ENCODE measurements at places on chromosomes 16 and 17.

DNA sequence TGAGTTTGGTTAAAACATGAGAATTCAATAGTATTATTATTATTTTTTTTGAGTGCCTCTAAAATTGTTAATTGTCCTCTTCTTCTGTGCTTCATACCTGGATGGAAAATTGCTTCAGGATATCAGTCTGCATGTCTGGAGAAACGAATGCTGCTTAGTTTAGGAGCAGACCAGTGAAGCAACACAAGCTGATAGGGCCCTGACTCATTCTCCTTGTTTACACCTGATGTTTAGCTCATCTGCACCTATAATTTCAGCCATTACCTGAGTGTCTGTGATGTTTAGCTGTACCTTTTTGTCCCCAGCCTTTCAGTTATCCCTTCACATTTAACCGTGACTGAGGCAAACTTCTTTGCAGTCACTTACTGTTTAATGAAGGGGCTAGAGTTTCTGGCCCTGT lies 14.8 kb downstream of the SNTB2 start:
- no peak for DNase-seq

GRCh38 chr16:81814751-81815428 lies 35.8 kb downstream of the PLCG2 start:
- DNase-seq: no peak

DNA sequence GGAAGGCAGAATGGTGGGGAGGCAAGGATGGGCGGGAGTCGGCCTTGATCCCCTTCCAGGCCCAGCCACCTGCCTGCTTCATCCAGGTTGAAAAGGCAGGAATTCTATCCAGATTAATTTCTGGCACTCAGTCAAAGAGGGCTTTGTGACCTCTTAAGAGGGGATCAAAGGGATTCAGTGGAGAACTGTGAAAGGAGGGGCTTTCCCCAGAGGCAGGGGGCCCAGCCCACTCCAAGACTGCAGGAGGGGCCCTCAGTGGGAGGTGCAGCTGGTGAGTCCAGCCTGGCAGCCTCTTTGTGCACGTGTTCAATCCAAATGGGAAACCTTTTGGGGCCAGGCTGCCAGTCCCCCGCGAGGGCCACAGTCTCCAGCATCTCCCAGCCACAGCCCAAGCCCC lies 148.5 kb upstream of the PLCG2 start:
- DNase-seq: no peak

- no peak for DNase-seq
Observed at GRCh38 chr17:67980456-67980855, 15.8 kb downstream of the C17orf58 start.

- no peak for DNase-seq
Observed at GRCh38 chr17:28763137-28763799, 19.5 kb downstream of the TRAF4 start.

GRCh38 chr16:13061691-13062090 lies 160.3 kb downstream of the SHISA9 start:
- no peak for DNase-seq

GRCh38 chr16:49644145-49644463 lies 211.8 kb downstream of the ZNF423 start:
- no peak for DNase-seq

- DNase-seq: no peak
Observed at GRCh38 chr17:74467221-74467951, 952 bp downstream of the CD300A start.

- DNase-seq: no peak
Observed at GRCh38 chr17:4636474-4637100, 4.9 kb downstream of the ALOX15 start.

GRCh38 chr16:787321-787966 lies 737 bp downstream of the RPUSD1 start:
- no peak for DNase-seq

GRCh38 chr16:46973996-46974324 lies 486 bp upstream of the DNAJA2 start:
- no peak for DNase-seq

DNA sequence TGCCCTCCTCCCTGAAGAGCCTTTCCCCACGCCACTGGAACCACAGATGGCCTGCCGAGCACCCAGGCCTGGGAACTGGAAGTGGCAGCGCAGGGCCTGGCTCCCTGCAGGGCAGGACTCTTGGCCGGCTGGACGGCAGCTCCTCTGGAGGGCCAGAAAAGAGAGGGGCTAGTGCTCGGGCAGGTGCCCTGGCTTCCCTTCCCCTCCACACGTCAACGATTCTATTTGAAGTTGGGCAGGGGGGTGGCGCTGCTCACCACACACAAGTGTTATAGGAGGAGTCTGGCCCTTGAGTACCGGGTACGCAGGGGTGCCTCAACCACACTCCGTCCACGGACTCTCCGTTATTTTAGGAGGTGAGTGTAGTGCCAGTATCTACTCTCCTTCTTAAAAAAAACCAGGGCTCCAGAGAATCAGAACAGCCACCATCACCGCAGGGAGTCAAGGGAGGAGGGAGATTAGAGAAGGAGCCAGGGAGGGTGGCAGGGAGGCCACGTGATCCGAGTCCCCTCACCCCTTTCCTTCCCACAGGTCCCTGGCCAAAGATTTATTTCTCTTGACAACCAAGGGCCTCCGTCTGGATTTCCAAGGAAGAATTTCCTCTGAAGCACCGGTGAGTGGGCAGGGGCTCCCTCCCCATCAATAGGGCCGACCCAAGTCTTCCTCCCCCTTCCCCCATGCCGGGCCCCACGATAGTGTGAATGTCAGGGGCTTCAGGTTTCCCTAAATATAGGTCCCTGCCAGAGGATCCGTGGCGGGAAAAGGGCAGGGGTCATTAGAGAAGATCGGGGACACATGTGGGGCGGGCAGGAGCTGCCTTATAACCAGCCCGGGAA lies 1.4 kb upstream of the ALDOA start:
- peak; percentile 72 for DNase-seq

GRCh38 chr16:4435337-4436067 lies 9.8 kb downstream of the DNAJA3 start:
- DNase-seq: no peak

GRCh38 chr16:740459-740763 lies 386 bp downstream of the CIAO3 start:
- DNase-seq: no peak

DNA sequence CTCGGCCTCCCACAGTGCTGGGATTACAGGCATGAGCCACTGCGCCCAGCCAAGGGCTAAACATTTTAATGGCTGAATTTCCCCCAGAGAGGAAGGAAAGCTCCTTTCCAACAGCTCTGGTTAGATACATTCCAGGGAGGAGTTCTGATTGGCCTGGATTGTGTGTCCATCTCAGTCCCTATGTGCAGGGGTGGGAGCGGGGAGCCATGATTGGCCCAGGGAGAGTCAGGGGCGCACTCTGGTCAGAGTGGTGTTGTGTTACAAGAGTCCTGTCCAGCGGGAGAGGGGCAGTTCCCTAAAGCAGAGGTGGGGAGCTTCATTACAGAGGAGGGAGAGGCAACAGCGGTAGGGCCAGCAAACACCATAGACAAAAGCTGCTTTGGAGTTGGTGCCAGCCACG lies 75.0 kb downstream of the RAP1GAP2 start:
- no peak for DNase-seq

- DNase-seq: no peak
Observed at GRCh38 chr17:60173304-60173819, 23.6 kb downstream of the CA4 start.

DNA sequence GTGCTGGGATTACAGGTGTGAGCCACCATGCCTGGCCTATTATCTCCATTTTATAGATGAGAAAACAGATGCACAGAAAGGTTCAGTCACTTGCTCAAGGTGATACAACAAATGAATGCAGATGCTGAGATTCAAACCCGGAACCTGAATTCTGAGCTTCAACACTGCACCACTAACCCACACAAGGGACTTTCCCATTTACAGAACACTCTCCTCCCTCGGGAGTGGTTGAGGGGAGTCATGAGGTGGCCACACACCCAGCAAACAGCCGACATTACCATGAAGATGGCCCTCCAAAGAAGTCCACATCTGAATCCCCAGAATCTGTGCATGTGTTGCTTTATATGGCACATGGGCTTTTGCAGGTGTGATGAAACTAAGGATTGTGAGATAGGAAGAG lies 9.1 kb downstream of the BCL7C start:
- DNase-seq: no peak

GRCh38 chr17:46821482-46822387 lies 3.2 kb upstream of the WNT3 start:
- DNase-seq: no peak

- no peak for DNase-seq
Observed at GRCh38 chr16:88339930-88340754, 42.6 kb upstream of the ZNF469 start.

GRCh38 chr17:66929591-66929990 lies 34.9 kb upstream of the CACNG4 start:
- no peak for DNase-seq

- DNase-seq: no peak
Observed at GRCh38 chr17:40686192-40686591, 17.4 kb downstream of the KRT24 start.

DNA sequence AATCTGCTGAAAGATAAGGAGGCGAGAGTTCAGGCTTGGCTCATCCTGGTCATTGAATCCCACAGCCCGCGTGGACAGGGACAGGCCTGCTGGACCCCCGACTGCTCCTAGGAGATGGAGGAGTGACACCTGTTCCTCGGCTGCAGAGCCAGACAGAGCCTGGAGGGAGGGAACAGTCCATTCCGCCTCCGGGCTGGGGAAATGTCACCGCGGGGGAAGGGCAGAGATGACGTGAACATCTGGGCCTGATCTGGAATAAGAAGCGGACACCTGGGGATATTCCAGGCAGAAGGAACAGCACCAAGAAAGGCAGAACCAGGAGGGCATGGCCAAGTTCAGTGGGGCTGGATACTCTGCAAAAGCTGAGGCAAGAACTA lies 1.5 kb downstream of the ZNF747 start:
- DNase-seq: no peak

GRCh38 chr16:67992661-67993206 lies 6.5 kb downstream of the DPEP2 start:
- no peak for DNase-seq

- no peak for DNase-seq
Observed at GRCh38 chr17:67080804-67081203, 36.5 kb downstream of the CACNG1 start.

- DNase-seq: peak; percentile 87
Observed at GRCh38 chr17:7561028-7561575, 617 bp upstream of the SENP3 start.

DNA sequence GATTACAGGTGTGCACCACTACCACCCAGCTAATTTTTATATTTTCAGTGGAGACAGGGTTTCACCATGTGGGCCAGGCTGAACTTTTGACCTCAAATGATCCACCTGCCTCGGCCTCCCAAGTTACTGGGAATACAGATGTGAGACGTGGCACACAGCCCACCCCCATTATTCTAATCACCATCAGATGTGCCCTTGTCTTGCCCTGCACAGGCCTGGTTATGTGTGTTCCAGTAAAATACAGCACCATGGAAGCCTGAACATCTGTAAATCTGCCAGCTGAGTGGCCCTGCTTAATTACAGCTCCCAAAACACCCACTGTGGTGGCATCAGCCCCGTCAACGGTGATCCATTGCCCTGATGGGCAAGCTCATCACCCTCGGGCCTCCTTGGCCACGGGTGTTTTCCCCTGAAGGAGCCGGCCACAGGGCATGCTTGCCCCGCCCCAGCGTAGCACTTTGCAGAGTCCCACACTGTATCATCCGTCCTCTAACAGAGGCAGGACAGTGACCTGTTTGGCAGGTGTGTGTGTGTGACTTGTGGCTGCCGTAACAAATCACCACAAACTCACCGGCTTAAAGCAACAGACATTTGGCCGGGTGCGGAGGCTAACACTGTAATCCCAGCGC lies 74.5 kb downstream of the RBFOX3 start:
- no peak for DNase-seq

DNA sequence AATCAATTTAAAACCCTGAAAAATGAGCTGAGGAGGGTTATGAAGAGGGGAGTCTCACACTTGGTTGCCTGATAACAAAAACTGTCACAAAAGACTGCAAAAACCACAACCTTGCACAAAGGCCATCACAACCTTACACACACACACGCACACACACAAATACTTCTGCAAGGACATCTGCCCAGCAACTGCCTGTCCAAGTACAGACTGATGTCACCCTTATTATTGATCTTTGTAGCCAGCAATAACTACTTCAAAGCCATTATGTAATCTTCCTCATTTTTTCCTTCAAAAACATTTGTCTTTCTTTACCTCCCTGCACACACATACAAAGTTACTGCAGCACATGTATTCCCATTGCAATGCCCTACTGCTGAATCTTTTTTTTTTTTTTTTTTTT lies 253.2 kb upstream of the HSBP1 start:
- no peak for DNase-seq

DNA sequence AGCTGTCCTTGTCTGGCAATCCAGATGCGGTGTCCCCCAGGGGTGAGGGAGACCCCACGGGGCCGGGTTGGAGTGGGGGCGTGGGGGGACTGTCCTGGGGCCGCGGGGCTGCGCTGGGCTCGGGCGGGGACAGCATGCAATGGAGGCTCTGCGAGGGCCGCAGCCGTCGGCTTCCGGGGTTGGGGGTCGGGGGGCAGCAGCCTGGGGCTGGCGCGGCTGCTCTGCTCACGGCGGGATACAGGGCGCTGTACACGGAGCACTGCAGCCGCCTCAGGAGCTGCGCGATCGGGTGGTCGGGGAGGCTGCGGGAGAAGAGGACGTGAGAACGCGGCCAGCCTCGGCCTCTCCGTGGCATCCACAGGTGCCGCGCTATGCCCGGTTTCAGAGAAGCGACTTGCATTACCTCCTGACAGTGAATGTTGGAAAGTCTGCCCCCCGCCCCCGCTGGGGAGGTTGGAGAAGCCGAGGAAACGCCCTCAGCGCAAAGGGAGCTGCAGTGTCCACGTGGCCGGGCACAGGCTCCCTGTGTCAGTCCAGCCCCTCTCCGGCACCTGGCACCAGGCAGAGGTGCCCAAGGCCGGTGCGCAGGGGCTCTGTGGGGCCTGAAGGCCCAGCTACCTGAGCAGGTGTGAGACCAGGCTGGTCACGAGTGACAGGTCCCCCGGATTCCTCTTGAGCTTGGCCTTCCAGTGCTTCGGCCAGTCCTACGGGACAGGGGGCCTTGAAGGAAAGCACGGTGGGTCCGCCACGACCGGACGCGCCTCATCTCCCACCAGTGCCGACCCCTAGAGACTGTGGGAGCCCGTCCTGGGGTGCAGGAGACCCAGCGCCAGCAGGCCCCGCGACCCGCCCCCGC lies 9.4 kb upstream of the SPATA2L start:
- DNase-seq: no peak

- no peak for DNase-seq
Observed at GRCh38 chr16:29656688-29657523, 6.1 kb upstream of the SPN start.

- DNase-seq: peak; percentile 34
Observed at GRCh38 chr17:40490289-40490853, 11.1 kb downstream of the TNS4 start.

DNA sequence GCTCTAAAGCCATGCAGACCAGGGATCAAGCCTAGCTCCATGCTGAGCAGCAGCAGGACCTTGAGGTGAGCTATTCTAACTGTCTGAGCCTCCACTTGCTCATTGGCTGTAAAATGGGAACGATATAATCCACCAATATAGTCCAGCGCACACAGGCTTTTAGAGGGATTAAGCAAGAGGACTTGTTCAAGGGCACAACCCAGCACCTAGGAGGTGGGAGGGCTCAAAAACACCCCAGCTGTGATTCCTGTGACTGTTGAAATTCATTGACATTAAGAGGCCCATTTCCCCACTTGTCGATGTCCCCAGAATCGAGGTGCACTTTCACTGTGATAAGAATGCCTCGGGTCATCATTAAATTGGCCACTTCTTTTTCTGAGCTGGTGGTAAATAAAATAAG lies 4.1 kb downstream of the USH1G start:
- DNase-seq: no peak

- DNase-seq: no peak
Observed at GRCh38 chr16:80663078-80663477, 122.3 kb downstream of the DYNLRB2 start.

GRCh38 chr17:19384723-19385391 lies 2.1 kb downstream of the MFAP4 start:
- no peak for DNase-seq

Data from stimulated activated CD4-positive, alpha-beta T cell treated with anti-CD3 and anti-CD28 coated beads, Interleukin-4, amount 100 ng/mL, for 1 hour (primary cell).